ENCODE measurements at places on chromosomes 2 and 18.
A peak's percentile ranks its signal among the peaks of the same experiment; 100 is the strongest.

GRCh38 chr2:111173338-111173737 lies 52.6 kb downstream of the BCL2L11 start:
- no peak for DNase-seq

GRCh38 chr2:23926750-23927571 lies at the start of gene ATAD2B:
TSS of gene ATAD2B (minus strand) at chr2:23927123. CDS start at chr2:23926770, 353 bp downstream.
- DNase-seq: peak; percentile 95

DNA sequence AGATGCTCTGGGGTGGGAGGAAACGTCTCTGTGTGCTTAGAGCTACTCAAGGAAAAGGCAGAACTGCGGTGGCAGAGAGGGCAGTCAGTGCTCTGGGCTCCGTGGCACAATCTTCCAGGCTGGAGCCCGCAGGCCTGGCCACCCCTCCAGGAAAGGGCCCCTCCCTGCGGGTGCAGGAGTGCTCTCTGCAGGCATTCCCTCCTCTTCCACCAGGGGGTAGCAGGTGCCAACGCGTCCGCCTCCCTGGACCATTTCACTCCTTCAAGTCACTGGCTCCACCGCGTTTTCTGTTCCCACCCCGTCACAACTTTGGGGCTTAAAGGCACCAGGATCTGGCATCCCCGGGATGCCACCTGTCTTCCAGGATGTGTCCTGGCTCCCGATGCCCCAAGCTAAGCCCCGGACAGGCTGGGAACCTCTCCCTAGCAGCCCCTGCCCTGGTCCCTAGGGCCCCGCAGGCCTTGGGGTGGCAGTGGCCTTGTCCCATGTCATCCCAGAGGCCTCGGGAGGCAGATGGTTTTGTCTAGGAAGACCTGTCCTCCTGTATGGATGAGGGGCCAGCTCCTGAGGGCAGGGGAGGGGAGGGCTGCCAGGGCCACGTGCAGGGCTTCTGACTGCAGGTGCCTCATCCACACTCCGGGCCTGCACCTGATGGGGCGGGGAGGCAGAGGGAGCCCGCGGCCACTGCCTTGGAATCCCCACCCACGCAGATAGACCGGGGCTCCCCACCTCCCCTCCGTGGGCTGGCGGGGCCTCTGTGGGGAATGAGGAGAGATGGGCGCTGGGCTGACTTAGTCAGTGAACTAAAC lies 26.4 kb downstream of the KCNIP3 start:
- DNase-seq: no peak

GRCh38 chr2:173076581-173077345 lies 1.1 kb downstream of the MAP3K20 start:
- DNase-seq: no peak

DNA sequence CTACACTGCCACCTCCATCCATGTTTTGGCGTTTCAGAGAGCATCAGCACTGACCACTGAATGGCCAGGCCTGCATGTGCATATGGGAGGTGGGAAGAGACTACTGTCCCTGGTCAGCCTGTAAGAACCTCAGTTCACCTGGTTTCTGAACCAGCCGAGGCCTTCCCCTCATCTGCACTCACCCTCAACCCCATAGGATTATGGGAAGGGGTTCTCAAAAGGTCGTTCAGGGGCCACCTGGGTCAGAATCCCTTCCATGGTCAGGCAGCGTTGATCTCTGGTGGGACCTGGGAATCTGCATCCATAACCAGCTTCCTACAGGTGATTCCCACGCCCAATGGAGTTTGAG lies 36.7 kb downstream of the TET3 start:
- no peak for DNase-seq

DNA sequence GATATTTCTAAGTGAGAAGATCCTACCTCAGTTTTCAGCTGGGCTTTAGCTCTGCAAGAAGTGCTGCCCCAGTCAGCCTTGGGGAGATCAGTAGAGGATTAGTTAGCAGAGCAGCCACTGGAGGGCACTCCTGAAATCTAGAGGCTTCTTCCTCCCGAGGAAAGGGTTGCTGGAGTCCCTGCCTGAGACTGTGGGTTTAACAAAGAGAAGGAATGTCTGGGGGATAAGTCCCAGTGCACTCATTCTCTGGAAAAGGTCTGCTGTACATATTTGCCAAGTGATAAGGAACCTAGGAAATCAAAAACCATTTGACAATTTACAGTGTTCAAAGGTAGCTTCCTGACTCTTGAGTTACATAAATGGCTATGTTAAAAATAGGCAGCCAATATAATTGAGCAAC lies 207.2 kb downstream of the SLC8A1 start:
- peak; percentile 55 for DNase-seq

GRCh38 chr2:29047083-29047845 lies 27.1 kb downstream of the PCARE start:
- DNase-seq: no peak

GRCh38 chr2:64873472-64873924 lies 115.7 kb upstream of the SLC1A4 start:
- peak; percentile 75 for DNase-seq

DNA sequence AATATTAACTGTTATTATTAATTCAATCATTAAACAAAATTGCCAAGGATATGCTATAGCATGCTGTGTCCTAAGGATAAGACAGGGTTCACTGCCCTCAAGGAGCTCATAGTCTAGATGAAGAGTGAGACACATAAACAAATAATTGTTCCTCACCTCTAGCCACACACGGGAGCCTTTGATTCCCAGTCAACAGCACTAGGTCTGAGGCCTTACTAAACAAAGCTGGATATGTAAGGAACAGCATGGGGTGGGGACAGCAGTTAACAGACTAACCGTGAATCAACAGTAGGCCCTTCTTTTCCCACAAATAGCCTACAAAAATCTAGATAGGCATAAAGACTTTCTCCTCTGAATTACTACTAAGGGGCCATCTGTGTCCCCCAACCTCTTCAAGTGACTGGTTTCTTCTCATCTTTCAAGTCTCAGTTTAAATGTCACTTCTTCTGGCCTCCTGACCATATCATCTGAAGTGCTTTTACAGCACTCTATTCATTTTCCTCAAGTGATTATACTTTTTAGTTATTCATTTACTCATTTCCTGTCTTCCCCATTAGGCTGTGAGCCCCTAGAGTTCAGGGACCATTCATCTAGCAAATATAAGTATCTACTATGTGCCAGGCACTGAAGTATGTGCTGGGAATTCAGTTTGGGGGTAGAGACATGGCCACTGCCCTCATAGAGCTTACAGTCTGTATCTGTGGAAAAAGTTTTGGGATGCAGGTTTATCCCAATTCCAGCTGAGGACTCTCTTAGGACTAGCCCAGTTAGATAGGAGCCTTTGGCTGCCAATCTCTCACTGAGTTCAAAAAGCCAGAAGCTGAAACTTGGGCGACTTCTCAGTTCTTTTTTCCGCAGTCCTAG lies 29.9 kb upstream of the IHH start:
- no peak for DNase-seq

DNA sequence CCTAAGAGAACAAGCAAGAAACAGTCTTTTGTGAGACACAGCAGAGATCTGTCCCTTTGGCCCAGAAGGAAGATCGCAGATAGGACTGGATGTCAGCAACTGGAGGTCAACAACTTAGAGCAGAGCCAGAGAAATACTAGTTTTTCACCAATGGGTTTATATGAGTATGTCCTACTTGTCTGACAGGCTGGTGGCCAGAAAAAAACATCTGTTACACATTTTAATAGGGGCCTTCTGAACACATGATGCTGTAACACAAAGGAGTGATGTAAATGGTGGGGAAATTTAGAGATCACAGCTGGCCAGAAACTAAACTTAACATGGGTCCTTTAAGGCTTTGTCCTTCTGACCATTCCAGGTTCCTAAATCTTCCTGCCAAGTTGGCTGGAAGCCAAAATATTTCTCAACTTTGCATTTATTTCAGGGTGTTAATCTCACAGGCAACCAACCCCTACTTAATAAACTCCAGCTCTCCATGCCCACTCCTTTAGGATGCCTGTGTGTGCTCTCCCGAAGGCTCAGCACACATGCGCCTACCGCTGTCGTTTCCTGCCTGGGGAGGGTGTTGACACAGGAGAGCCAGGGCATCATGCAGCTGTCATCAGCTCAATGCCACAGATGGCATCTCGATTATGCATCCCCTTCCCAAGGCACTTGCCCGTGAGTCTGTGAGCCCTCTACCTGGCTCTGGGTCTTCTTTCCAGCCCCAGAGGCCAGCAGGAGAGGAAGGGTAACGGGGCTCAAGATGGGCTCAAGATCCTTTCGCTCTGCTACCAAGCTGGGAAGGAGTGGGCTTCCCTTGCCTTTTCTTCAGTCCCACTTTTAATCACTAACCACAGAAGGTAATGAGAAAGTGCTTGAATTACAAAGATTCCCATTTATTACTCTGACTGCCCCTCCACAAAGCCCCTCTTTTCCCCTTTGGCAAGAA lies 252.5 kb downstream of the ETAA1 start:
- no peak for DNase-seq

Data from Ammon's horn (tissue), 1 donor.